Activated CD8-positive, alpha-beta memory T cell treated with anti-CD3 and anti-CD28 coated beads, Interleukin-2, amount 50 U/mL, for 48 hours (primary cell): ENCODE measurements at places on chromosomes 13 and 19.

GRCh38 chr19:29770648-29771047, 41.1 kb upstream of the CCNE1 start:
- DNase-seq: no peak

- DNase-seq: no peak
These were observed 111.9 kb downstream of the PCDH9 start for GRCh38 chr13:67118277-67118676.

DNA sequence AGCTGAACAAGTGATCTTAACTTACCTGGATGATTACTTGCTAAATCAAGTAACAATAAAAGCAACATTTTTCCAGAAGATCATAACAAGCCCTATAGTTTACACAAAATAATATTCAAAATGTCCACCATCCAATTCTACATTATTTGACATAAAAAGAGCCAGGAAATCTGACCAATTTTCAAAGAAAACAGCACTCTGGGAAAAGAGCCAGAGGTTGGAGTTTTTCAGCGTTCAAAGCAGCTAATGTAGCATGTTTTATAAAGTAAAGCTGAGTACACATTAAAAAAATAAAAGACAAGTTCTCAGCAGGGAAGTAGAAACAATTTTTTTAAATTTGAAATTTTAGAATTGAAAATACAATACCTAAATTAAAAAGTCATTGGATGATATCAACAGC, 62.6 kb downstream of the UFM1 start:
- no peak for DNase-seq

GRCh38 chr19:58474997-58475713, 997 bp upstream of the ZNF446 start:
- DNase-seq: no peak

DNA sequence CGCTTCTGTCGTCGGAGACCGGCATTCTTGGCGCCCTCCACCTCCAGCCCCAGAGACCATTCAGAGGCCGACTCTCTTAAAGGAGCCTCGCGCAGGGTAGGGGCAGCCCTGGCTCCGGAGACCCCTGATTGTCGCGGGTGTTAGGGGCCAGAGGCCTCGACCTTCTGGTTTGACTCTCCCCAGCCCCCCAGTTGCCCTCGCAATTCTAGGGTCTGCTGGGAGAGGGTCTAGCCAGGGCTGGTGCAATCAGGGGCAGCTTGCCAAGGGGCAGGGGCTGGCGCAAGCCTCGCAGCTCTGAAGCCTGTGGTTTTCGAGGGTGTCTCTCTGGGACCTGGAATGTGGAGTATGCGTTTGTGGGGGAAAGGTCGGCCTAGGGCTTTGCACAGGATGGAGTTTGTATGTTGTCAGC, 1.6 kb upstream of the SLC7A10 start:
- no peak for DNase-seq
